H1 (cell line): ENCODE measurements at places on chromosomes 3 and 15.

- no peak overlapping the region for H3K4me3 ChIP-seq
- H3K27me3 ChIP-seq: no peaks in the 10 kb centered on the region
- DNase-seq: no peak
- peaks cover 9% of the 10 kb centered on the region for H3K4me1 ChIP-seq
- H3K27ac ChIP-seq: peak overlapping the region; percentile 26; the same call in 1 of the 2 replicates
Measured at GRCh38 chr15:71336671-71337070, 221.4 kb downstream of the THSD4 start.

GRCh38 chr3:120764206-120764605 is 21.7 kb downstream of the GTF2E1 start:
- H3K27ac ChIP-seq: no peak overlapping the region
- H3K4me3 ChIP-seq: no peak overlapping the region
- H3K27me3 ChIP-seq: no peaks in the 10 kb centered on the region
- DNase-seq: no peak
- peaks cover 4% of the 10 kb centered on the region; the same call in 1 of the 2 replicates for H3K4me1 ChIP-seq
- no peaks in the 10 kb centered on the region for H3K36me3 ChIP-seq

DNA sequence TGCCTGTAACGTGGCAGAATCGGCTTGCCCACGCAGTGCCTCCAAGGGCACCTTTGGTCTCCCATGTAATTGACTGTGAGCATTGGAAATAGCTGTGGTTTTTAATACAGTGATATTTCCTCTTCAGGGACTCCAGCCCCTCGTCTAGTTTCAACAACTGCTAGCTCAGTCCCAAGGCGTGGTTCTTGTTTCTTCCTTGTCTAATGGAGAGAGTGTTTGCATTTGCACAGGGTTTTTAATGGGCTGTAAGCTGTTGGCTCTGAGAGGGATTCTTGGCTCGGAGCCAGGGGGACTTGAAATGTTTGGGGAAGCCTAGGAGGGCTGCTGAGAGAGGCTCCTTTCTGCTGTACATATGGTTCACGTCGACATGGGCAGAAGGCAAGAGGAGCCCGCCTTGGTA is 86.2 kb downstream of the THSD4 start:
- DNase-seq: no peak
- no peak overlapping the region for H3K27ac ChIP-seq
- peaks cover 1% of the 10 kb centered on the region for H3K27me3 ChIP-seq
- no peaks in the 10 kb centered on the region for H3K36me3 ChIP-seq
- peaks cover 27% of the 10 kb centered on the region for H3K4me1 ChIP-seq

GRCh38 chr3:65878831-65879230 is 159.9 kb downstream of the MAGI1 start:
- DNase-seq: no peak
- H3K27ac ChIP-seq: no peak overlapping the region
- H3K4me1 ChIP-seq: peaks cover 7% of the 10 kb centered on the region
- peak overlapping the region; percentile 2; the same call in 1 of the 2 replicates for H3K4me3 ChIP-seq

GRCh38 chr3:94234177-94234788 is 171.4 kb downstream of the NSUN3 start:
- no peak overlapping the region for H3K4me3 ChIP-seq
- H3K27ac ChIP-seq: no peak overlapping the region
- DNase-seq: no peak

GRCh38 chr15:39638041-39638440 is 57.2 kb downstream of the THBS1 start:
- no peaks in the 10 kb centered on the region for H3K4me1 ChIP-seq
- H3K4me3 ChIP-seq: no peak overlapping the region
- H3K27me3 ChIP-seq: no peaks in the 10 kb centered on the region
- H3K36me3 ChIP-seq: no peaks in the 10 kb centered on the region
- no peak overlapping the region for H3K27ac ChIP-seq

DNA sequence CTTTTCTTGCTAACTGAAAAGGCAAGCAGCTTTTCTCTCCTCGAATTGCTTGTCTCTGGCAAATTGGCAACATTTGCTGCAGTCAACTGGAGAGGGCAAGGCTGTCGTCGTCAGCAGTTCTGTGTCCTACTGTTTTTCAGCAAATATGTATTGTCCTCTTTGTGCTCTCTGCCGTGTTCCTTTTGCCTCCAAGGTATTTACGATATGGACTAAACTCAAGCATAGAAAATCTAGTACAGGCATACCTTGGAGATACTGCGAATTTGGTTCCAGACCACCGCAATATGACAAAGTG is 558 bp upstream of the SLC30A4 start:
- H3K27me3 ChIP-seq: peaks cover 48% of the 10 kb centered on the region
- H3K36me3 ChIP-seq: no peaks in the 10 kb centered on the region
- DNase-seq: no peak
- H3K4me3 ChIP-seq: peak overlapping the region; percentile 44
- H3K27ac ChIP-seq: no peak overlapping the region

- no peak overlapping the region for H3K27ac ChIP-seq
- H3K36me3 ChIP-seq: no peaks in the 10 kb centered on the region
- no peak overlapping the region for H3K4me3 ChIP-seq
- H3K27me3 ChIP-seq: no peaks in the 10 kb centered on the region
Measured at GRCh38 chr3:60220768-60221167, 1030.5 kb downstream of the FHIT start.

GRCh38 chr3:32882603-32883025 is 64.8 kb downstream of the TRIM71 start:
- no peak overlapping the region for H3K27ac ChIP-seq
- H3K36me3 ChIP-seq: peaks cover 19% of the 10 kb centered on the region; the same call in 1 of the 2 replicates
- DNase-seq: no peak
- H3K4me3 ChIP-seq: no peak overlapping the region
- H3K27me3 ChIP-seq: no peaks in the 10 kb centered on the region

- H3K4me1 ChIP-seq: no peaks in the 10 kb centered on the region
- H3K4me3 ChIP-seq: no peak overlapping the region
- DNase-seq: no peak
- no peak overlapping the region for H3K27ac ChIP-seq
Measured at GRCh38 chr3:28617821-28618220, 269.2 kb upstream of the AZI2 start.

DNA sequence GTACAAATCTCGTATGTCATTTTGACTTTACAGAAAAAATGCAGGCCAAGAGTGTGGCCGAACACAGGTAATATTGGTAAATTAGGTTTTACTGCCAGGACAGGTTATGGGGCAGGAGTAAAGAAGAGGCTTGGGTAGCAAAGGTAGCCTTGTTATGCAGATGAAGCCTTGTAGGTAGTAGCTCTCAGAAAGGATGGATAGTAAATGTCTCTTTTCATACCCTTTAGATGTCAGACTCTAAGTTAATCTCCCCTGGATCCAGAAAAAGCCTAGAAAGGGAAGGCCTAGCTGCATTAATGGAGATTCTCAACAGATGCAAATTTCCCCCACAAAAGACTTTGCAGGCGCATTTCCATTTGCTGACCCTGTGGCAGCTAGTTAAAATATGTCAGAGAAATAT is 1445.1 kb upstream of the CADM2 start:
- H3K4me3 ChIP-seq: no peak overlapping the region
- no peaks in the 10 kb centered on the region for H3K36me3 ChIP-seq
- H3K27me3 ChIP-seq: no peaks in the 10 kb centered on the region
- H3K4me1 ChIP-seq: peaks cover 13% of the 10 kb centered on the region
- no peak overlapping the region for H3K27ac ChIP-seq

DNA sequence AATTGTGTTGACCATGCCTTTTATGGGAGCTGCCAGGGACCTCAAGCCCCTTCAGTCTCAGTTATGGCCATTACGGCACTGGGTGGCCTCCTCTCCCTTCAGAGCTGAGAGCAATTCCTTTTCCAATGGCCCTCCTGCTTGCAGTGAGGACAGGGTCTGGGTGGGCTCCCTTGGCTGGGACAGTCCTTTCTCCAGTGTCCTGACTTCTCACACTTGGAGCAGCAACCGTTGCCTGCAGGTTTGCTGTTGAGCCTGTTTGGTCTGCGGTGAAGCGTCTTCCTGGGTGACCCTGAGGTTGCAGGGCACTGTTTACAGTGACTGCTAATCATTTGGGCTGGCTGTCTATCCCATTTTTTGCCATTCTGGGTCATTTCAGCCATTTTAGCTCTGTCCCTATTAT is 3.5 kb upstream of the CCDC80 start:
- no peaks in the 10 kb centered on the region for H3K36me3 ChIP-seq
- H3K27ac ChIP-seq: no peak overlapping the region
- DNase-seq: no peak
- H3K4me1 ChIP-seq: peaks cover 20% of the 10 kb centered on the region; the same call in 1 of the 2 replicates

DNA sequence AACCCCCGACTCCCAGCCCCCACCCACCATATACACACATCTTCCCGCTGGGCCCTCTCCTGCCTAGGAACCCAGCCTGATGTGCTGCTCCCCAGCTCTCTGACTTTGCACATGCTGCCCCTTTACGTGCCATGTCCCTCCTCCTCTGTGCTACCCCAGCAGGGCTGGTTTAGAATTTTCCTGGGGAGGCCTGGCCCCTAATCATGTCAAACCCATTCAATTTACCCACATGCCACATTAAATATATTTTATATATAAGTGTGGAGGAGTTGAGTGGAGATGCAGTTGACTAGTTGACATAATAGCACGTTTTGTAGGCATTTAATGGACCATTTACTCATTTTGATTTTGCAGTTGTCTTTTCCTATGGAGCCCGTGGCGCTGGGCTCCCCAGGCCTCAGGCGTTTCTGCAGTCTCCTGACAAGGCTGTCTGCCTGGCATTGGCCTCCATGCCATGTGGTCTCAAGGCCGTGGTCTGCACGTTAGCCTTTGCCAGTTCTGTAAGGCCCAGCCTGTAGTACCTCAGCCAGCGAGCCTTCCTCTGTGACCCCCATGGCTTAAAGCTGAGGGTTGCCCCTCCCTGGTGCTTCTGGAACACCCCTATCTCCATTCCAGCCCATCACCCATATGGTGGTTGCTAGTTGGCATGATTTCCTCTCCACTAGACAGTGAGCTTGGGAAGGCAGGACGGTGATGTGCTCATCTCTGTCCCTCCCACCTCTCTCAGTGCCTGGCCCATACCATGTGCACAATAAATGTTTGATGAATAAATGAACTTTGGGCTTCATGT is 155.8 kb downstream of the TLE3 start:
- no peaks in the 10 kb centered on the region for H3K36me3 ChIP-seq
- H3K4me1 ChIP-seq: peaks cover 3% of the 10 kb centered on the region; the same call in 1 of the 2 replicates
- DNase-seq: no peak
- H3K27me3 ChIP-seq: no peaks in the 10 kb centered on the region
- no peak overlapping the region for H3K27ac ChIP-seq

GRCh38 chr3:13884851-13885703 is 5.2 kb upstream of the WNT7A start:
- peaks cover 38% of the 10 kb centered on the region for H3K27me3 ChIP-seq
- H3K4me3 ChIP-seq: no peak overlapping the region
- no peaks in the 10 kb centered on the region for H3K36me3 ChIP-seq
- H3K27ac ChIP-seq: no peak overlapping the region

DNA sequence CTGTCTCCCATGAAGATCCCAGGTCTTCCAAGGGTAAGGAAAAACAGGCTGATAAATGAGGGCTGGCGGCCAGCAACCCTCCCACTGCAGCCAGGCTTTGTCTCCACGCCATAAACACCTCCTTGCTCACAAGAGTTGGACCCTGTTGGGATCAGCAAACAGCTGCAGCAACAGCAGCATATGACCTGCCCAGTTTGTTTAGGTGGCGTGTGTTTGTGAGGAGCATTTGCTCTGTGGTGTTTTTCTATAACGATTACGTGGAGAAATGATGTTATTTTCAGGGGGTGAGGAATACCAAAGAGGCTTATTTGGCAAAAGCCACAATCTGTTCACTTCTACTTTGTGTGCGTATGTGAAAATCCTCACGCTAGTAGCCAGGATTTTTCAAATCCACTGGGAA is 58.5 kb downstream of the RFTN1 start:
- no peak for DNase-seq
- no peaks in the 10 kb centered on the region for H3K36me3 ChIP-seq
- H3K27me3 ChIP-seq: no peaks in the 10 kb centered on the region
- H3K4me3 ChIP-seq: no peak overlapping the region
- H3K27ac ChIP-seq: no peak overlapping the region
- peaks cover 8% of the 10 kb centered on the region; the same call in 1 of the 2 replicates for H3K4me1 ChIP-seq

DNA sequence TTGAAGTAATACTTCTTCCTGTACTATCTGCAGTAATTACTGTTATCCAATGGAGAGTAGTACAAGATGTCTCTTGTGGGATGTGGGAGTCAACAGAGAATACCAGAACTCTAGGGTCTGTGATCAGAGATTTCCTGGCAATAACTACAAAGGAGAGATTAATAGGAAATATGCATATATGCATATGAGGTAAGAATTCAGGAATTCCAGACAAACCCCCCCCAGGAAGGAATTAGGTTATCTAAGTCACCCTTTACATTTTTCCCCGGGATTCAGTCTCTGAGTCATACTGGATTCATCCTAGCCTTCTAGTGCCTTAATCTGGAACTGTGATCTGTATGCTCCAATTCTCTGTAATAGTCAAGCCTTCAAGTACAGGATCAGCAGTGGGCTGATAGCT is 49.4 kb downstream of the GTF2E1 start:
- H3K27me3 ChIP-seq: no peaks in the 10 kb centered on the region
- DNase-seq: no peak
- H3K4me3 ChIP-seq: no peak overlapping the region
- peaks cover 3% of the 10 kb centered on the region; the same call in 1 of the 2 replicates for H3K4me1 ChIP-seq

DNA sequence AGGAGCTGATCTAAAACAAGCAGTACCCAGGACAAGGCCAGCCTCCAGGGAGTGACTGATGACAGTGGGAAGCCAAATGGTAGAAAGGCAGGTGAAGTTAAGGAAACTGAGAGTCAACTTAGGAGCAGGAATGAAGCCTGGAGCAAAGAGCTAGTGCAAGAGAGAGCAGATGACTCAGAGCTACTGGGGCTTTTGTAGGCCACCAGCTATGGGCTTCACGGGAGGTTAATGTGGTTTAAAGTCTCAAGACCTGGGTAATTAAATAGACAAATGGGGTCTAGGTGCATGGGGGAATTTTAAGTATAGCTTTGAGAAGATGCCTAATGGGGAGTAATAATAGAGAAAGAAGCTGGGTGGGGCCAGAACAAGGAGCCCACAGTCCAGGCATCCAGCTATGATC is 3.1 kb downstream of the CD86 start:
- H3K27ac ChIP-seq: no peak overlapping the region
- H3K36me3 ChIP-seq: no peaks in the 10 kb centered on the region
- DNase-seq: no peak

DNA sequence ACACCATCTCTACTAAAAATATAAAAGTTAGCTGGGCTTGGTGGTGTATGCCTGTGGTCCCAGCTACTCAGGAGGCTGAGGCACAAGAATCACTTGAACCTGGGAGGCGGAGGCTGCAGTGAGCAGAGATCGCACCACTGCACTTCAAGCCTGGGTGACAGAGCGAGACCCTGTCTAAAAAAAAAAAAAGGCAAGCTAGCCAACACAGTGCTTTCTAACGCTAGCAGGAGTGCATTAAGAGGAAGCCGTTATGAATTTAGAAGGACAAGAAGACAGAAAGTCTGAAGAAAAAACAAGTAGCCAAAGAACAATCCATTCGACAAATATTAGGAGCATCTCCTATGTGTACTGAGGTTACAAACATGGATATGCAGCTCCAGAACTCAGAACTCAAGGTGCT is 28.6 kb downstream of the BHLHE40 start:
- no peaks in the 10 kb centered on the region for H3K27me3 ChIP-seq
- no peak for DNase-seq
- H3K4me3 ChIP-seq: no peak overlapping the region
